ENCODE measurements at places on chromosomes 13 and 19.

GRCh38 chr19:36719687-36720556, 32.5 kb downstream of the ZNF567 start:
- DNase-seq: no peak

GRCh38 chr19:7292950-7293761, 1.1 kb downstream of the INSR start:
- DNase-seq: peak; percentile 18

- DNase-seq: no peak
These were observed 296.1 kb downstream of the PCDH9 start for GRCh38 chr13:66933994-66934393.

- DNase-seq: no peak
These were observed 166.5 kb upstream of the ZNF507 start for GRCh38 chr19:32178956-32179355.

GRCh38 chr19:12983542-12984142, 11.6 kb upstream of the NFIX start:
- peak; percentile 80 for DNase-seq

DNA sequence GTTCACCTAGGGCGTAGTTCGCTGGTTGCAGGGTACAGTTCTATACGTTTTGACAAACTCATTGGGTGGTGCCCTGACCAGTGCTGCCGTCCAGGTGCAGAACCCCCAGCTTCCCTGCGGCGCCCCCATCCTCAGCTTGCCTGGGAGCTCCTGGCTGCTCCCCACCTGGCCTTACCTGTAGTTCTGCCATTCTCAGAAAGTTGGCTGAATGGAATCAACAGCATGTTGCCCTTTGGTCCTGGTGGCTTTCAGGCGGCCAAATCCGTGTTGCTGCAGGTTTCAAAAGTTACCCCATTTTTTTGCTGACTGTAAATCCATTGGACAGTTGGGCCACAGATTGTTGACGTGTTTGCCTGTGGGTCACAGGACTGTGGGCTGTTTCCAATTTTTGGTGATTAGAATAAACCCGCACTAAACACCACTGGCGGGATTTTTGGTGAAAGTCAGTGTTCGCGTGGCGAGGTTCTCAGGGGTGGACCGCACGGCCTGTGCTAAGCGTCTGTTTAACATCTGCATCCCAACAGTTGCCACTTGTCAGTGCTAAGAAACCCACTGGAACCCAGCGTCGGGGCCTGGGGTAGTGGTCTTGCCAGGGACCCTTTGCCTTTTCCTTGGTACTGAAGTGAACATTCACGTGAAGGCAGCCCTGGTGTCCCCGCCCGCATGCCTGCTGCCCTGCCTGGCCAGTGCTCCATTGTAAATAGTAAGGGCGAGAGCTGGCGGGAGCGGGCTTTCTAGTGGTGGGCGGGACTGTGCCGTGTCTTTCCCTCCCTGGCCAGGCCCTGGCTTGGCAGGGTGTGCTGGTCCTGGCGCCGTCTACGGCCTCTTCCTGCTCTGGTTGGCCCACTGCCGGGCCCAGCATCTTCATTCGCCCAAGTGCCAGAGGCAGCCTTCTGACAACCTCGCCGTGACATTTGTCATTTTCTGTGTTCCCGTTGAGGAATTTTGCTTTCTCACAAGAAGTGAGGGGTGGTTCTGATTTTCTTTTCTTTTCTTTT, 3.3 kb downstream of the DOT1L start:
- peak; percentile 58 for DNase-seq

DNA sequence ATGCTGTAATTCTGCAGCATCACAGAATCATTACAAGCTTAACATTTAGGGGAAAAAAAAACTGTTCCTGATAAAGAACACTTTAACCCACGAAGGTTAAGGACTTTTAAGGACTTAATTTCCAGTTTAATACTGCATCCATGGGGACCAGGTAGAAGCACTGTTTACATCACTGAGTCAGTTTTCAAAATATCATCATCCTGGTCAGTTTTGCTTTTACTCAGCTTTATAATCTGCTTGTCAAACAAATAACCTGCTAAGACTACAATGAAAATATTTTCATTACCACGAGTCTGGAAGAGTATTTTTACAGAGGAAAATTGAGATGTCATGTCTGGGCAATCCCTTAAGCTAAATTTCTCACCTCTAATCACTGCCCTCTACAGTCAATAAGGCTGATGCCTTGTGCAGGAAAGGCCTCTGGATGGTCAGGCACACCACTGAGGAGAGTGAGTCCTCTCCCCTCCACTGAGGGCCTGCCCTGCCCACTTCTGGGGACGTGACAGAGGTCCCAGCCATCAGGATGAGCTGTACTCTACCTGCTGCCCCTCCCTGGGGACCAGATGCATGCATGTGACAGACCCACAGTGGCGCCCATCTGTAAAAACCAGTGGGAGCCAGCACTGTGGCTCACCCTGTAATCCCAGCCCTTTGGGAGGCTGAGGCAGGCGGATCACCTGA, 31.0 kb downstream of the FOXO1 start:
- no peak for DNase-seq

DNA sequence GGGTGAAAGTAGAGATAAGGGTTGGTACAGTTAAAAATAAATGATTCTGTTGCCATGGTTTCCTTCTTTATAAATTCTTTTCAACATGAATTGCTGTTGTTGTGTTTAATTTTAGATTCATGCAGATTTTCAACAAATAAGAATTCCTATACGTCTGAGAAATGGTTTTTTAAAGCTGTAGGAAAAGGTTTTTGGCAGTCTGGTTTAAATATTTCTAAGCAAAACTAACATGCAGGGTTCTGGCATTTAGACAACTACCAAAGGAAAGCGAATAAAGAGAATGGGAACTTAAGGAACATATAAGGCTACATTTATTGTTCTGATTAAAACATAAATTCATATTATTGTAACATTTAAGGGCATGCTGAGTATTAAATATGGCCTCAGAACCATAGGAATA, 203.0 kb upstream of the MIR17HG start:
- no peak for DNase-seq

DNA sequence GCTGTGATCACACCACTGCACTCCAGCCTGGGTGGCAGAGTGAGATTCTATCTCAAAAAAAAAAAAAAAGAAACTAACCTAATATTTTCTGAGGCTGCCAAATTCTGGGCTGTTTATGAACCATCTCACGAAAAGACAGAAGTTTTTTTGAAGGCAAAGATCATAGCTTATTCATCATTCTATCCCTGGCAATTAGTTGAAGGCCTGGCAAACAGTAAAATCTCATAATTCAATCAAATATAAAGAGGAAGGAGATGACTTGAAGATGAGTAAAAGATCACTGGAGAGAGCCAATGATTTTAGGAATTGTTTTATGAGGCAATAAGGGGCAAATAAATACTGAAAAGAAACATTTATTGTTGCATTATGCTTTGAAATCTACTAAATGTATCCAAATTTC, 216.5 kb downstream of the DCLK1 start:
- no peak for DNase-seq

GRCh38 chr13:42746866-42747265, 34.5 kb upstream of the FAM216B start:
- DNase-seq: no peak

DNA sequence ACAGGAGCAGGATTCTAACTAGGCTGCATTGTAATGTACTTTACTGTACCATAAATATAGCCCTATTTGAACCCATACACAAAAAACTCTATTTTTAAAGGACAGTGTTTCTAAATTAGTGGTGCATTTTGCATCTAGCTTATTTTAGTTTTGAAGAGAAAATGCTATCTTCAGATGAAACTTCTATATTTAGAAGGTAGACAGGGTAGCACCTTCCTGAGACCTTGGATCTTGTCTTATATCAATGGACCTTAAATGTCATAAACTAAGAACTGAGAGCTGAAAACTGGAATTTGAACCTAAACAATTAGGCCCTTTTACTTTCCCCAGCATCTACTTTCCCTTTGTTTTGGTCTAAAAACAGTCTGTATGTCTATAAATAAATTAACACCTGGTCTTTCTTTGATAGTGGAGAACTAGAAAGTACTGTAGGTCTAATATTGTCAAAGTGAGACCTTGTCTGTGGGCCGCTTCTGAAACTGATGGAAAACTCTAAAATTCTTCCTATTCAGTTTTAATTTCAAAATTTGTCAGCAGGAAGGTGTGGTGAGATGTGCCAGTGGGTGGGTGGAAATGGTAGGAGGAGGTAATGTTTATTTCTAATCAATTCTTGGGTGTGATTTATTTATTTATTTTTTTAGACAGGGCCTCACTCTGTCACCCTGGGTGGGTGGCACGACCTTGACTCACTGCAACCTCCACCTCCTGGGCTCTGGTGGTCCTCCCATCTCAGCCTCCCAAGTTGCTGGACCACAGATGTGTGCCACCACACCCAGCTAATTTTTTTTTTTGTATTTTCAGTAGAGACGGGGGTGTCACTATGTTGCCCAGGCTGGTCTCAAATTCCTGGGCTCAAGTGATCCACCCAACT, 10.1 kb downstream of the COG3 start:
- no peak for DNase-seq

DNA sequence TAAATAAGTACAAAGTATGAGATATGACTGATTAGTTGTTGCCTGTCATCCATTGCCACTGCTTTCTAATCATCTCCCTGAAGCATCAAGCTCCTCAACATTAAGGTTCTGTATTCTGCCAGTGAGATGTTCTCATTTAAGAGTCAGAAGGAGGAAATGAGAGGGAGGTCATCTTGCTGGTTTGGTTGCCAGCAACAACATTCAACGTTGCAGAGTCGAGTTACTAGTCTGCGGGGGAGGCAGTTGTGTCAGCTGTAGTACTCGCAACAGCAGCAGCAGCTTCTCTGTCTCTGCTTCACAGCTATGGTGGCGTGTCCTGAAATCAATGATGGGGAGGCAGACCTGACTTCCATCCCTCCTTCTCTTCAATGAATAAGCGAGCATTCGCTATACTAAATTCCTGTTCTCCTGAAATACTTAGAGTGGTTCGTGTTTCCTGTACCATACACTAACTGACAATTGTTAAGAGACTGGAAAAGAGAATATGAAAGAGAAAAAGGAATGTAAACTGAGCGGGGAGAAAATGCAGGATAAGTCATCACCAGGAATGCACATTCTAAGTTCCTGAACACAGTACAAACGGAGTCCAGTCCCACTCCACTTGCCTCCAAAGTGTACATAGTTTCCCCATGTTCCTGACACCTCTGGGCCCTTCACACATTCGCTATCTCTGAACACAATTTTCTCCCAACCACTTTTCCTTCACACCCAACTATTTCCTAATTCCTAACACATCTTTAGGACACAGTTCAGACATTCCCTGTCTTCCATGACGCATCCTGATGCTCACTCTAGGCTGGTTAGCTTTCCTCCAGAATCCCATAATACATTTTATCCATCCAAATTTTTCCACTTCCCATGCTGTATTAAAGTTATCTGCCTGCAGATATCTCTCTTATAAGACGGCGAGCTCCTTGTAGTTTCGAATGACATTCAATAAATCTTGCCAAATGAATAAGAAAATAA, 263.0 kb downstream of the KLF12 start:
- peak; percentile 72 for DNase-seq

DNA sequence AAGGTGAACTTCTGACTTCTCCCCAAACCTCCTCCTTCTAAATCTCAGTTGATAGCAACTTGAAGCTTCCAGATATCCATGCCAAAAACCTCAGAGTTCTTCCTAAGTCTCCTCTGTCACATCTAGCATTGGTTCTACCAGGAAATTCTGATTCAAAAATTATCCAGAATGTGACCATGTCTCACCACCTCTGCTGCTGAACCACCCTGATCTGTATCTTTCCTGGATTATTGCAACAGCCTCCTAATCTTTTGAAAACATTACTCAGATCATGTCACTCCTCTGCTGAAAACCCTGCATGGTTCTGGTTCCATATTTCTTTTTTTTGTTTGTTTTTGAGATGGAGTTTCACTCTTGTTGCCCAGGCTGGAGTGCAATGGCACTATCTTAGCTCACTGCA, 78.7 kb upstream of the TNFSF11 start:
- DNase-seq: peak; percentile 14

DNA sequence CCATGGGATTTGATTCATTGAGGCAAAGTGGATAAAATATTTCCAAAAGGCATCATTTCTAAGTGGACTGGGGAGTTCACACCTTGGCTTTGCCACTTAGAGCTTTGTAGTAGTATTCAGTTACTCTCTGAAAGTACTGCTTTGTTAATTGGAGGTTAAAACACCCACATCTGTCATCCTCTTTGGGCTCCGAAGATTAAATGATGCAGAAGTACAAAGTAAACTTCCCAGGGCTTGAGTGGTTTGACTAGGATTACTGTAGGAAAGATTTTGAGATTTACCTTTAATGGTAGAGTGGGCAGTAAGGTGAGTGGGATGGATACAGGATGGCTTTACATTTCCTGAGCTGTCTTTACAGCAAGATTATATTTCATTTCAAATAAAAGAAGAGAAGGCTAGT, 42.4 kb downstream of the WASF3 start:
- DNase-seq: no peak

Measured in trophoblast cell (in vitro differentiated cells and primary cell).